GM19239 (cell line): ENCODE measurements at places on chromosomes 12 and 14.

- DNase-seq: no peak
Measured at GRCh38 chr14:55117803-55118441, 11.1 kb upstream of the LGALS3 start.

- no peak for DNase-seq
Measured at GRCh38 chr14:22569106-22569736, 19.8 kb downstream of the DAD1 start.

DNA sequence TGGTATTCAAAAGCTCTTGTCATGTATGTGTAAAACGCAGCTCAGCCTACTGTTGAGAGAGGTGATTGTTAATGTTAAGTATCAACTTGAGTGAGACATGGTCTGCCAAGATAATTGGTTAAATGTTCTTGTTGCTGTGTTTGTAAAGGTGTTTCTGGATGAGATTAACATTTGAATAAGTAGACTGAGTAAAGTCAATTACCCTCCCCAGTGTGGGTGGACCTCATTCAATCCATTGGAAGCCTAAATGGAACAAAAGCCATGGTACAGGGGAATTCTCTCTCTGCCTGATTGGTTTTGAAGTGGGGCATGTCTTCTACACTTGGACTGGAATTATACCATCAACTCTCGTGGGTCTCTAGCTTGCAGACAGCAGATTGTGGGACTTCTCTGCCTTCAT is 63.8 kb upstream of the RERGL start:
- no peak for DNase-seq

DNA sequence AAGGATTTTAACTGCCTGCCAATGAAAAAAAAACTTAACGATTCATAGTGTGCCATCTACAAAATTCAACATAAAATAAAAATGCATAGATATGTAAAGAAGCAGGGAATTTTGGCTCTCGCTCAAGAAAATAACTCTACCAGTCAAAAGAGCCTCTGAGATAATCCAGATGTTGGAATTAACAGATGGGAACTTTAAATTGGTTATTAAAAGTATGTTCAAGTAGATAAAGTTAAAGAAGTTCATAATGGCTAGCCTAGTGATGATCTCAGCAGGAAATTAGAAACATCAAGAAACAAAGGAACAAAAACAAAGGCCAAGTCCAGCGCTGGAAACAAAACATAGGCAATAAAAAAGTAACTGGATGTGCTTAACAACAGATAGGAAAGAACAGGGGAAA is 23.1 kb downstream of the PIK3C2G start:
- no peak for DNase-seq

DNA sequence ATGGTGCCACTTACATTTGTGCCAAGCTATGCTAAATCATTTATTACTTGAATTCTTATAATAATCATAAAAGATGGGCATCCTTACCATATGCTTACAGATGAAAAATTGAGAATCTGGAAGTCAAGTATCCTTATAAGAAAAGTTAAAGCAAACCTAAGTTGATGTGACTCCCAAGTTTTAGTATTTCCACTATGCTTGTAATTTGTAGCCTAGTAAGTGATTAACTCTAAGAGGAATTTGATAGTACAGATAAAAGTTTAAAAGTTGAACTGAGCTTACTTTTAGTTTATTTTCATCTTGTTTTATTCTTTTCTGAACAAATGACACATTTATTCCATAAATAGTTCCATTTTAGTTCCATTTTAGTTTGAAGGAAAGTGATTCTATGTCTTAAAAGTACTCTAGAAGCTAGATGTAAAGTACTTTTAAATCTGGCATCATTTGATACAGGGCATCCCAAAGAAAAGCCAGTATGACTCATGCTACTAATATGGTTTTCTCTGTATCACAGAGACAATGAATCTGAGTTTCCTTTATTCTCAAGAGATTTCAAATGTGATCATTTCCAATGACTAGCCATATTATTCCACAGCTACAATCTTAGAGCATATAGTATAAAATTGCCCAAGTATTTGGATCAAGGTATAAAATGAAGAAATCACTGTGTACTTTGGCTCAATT is 596.0 kb downstream of the SLC16A7 start:
- no peak for DNase-seq

- no peak for DNase-seq
Measured at GRCh38 chr12:120007272-120007671, 18.2 kb downstream of the BICDL1 start.

DNA sequence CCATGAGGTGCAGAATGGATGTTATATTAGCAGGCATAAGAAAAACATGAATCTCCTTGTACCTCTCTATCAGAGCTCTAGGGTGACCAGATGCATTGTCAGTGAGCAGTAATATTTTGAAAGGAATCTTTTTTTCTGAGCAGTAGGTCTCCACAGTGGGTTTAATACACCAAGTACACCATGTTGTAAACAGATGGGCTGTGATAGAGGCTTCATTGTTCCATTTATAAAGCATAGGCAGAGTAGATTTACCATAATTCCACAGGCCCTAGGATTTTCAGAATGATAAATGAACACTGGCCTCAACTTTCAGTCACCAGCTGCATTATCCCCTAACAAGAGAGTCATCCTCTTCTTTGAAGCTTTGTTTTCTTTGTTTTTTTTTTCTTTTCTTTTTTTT is 185.2 kb downstream of the ERC1 start:
- DNase-seq: no peak

DNA sequence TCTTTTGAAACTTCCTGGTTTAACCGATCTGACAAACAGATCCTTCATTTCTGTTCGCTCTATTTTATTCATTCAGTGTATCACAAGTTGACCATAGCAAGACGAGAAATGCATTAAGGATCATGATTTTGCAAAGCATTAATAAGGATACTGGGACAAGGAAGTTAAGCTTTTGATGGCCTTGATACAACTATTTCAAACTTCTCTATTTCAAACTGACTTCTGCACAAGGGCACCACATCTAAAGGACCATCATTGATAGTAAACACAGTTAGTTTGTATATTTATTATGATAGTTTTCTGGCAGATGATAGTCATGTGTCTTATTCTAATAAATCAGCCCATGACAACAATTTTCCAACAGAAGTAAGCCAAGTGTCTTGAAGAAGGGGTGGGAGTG is 25.8 kb upstream of the PLXNC1 start:
- DNase-seq: no peak

DNA sequence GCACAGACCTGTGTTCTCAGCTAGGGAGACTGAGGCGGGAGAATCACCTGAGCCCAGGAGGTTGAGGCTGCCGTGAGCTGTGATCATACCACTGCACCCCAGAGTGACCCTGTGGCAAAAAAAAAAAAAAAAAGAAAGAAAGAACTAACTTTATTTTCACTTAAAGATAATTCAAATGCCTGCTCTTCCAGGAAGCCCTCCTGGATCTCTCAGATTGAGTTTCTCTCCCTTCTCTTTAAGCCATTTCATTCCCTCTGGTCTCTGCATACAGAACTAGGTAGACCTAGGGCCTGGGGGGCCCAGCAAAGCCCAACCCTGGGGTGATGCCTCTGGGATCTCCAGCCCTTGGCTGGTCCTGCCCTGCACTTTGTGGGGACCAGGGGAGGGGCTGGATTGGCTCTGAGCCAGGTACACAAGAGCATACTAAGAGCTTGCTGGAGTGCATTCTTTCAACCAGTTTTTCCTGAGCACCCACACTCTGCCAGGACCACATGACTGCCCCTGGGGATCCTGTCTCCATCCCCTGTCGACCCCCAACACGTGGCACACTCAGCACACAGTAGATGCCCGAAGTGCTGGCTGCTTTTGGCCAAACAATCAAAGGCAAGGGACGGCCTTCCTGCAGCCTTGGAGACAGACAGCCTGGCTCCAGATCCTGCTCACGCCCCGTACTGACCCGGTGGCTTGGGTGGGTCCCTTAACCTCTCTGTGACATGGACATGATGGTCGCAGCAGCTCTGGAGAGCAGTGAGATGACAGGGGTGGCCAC is 52.7 kb downstream of the CYP46A1 start:
- no peak for DNase-seq

DNA sequence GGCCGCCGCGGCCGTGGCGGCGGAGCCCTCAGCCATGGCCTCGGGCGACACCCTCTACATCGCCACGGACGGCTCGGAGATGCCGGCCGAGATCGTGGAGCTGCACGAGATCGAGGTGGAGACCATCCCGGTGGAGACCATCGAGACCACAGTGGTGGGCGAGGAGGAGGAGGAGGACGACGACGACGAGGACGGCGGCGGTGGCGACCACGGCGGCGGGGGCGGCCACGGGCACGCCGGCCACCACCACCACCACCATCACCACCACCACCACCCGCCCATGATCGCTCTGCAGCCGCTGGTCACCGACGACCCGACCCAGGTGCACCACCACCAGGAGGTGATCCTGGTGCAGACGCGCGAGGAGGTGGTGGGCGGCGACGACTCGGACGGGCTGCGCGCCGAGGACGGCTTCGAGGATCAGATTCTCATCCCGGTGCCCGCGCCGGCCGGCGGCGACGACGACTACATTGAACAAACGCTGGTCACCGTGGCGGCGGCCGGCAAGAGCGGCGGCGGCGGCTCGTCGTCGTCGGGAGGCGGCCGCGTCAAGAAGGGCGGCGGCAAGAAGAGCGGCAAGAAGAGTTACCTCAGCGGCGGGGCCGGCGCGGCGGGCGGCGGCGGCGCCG is 381 bp downstream of the YY1 start:
- DNase-seq: no peak

- DNase-seq: no peak
Measured at GRCh38 chr12:71748081-71748850, 6.4 kb upstream of the RAB21 start.

DNA sequence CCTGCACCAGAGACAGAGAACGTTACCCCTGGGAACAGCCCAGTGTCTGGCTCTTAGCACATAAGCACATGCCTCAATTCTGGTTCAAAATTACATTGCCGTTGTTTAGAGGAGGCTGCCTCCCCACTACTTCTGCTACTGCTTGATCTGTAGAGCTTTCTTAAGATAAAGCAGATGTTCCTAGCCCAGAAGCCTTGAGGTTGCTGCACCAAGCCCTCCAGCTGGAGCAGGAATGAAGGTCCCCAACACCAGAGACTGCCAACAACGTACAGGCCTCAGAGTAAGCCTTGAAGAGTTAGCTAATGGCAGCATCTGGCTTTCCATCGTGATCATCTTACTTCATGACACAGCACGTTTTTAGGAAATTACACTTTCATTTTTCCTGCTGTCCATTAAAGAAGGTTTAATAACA is 34.7 kb upstream of the AMIGO2 start:
- no peak for DNase-seq

- no peak for DNase-seq
Measured at GRCh38 chr14:32657081-32657480, 281.6 kb upstream of the NPAS3 start.

DNA sequence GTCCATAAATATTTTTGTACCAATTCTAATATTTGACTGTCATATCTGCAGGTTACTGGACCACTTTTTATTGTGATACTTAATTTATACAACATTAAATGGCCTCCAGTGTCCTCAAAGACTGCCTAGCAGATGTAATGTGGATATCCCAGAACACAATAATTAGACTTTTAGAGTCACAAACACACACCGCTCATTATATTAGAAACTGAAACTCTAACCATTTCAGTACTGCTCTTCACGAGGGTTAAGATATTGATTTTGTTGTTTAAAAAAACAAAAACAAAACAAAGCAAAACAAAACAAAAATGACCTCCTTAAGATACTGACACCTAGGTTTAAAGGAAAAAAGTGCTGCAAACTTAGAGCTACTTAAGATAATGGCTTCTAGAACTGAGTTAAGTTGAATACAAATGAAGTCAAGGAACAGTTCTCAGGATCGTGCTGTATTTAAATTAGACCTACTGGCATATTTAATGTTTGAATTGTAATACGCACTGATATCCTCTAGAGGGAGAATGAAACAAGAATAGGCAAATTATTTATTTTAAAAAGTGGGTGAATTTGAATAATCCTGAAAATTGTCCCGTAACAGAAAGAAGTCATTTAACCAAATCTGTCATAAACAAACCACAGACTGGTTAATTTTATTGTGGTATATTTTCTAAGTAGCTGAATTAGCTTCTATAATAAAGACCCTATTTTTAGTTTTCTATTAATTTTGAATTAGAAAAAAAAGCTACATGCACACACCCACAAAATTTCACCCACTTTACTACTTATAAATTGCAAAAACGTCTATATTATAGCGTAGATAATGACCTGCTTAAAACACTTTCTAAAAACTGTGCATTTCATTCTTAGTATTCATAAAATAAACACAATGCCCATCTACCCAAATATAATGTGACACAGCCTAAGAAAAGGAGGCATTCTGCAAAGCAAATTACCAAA is 395.2 kb upstream of the DCN start:
- peak; percentile 4 for DNase-seq

DNA sequence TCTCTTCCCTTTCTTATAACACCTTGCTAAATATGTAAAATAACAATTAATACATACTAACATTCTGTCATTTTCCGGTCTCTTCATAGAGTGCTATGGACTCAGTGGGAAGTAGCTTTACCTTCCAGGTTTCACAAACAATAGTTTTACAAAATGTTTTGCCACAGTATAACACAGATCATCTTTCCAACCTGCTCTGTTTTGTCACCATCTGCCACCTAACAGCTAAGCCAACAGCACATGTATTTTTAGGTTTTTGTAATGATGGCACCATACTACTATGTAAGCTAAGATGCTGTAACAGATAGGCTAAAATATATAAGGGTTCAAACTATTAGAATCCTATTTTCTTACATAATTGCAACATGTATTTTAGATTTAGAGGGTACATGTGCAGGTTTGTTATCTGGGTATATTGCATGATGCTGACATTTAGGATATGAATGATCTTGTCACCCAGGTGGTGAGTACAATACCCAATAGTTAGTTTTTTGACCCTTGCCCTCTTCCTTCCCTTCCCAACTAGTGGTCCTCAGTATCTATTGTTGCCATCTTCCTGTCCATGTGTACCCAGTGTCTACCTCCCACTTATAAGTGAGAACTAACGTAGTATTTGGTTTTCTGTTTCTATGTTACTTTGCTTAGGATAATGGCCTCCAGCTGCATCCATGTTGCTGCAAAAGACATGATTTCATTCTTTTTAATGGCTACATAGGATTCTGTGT is 8.7 kb downstream of the RHOJ start:
- DNase-seq: no peak

GRCh38 chr12:38872156-38872555 is 33.2 kb downstream of the CPNE8 start:
- DNase-seq: no peak

DNA sequence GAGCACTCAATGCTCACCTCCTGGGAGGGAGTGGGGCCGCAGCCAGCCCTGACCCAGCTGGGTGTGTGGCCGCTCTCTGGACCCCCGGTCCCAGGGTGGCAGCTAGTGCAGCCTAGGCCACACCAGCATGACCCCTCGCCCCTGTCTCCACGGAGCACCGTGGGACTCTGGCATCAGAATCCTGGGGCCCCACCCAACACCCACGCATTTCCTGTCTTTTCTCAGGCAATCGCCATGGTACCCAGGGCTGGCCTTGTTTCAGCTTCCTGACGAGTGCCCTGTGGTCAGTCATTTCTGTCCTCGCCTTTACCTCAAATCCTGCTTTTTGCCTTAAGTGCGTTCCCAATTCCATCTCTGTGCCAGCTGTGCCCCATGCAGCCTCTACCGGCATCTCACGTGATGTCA is 15.9 kb downstream of the PACS2 start:
- no peak for DNase-seq

- no peak for DNase-seq
Measured at GRCh38 chr12:11347810-11348209, 37.6 kb upstream of the PRB4 start.

GRCh38 chr12:123478762-123479161 is 20.8 kb downstream of the SNRNP35 start:
- no peak for DNase-seq
